ENCODE measurements at places on chromosomes 3 and 15.
A peak's percentile ranks its signal among the peaks of the same experiment; 100 is the strongest.

DNA sequence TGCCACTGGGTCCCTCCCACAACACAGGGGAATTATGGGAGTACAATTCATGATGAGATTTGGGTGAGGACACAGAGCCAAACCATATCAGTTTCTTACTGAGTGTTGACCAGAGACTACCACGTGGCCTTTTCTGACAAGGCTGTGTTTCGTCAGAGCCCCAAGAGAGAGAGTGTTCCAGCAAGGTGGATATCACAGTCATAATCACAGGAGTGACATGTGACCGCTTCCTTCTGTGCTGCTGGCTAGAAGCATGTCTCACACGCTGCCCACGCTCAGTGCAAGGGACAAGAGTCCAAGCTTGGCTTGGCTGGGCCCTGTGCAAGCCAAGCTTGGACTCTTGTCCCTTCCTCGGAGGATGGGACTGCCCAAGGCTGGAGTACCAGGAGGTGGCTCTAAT, 103.2 kb downstream of the GABRG3 start:
- DNase-seq = no peak

DNA sequence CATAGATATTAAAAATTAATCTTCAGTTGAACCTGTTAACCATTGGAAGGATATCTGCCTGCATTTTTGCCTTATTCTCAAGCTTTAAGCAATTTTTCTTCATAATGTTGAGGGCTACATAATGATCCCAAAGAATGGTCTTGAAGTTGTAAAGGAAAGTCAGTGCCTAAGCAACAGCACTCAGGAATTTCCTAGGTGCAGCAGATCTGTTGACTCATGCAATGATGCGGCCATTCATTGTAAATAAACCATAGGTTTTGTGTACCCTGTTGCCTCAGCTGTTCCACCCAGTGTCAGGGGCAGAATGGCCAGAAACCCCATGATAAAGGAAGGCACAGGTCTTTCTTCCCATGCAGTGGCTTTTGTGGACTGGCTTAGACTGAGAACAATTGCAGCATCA, 78.4 kb upstream of the TRIM42 start:
- no peak for DNase-seq

- no peak for DNase-seq
These were observed 37.7 kb upstream of the LCTL start for GRCh38 chr15:66603301-66604179.

- no peak for DNase-seq
These were observed 8.9 kb upstream of the ADAMTS17 start for GRCh38 chr15:100350434-100351226.

GRCh38 chr3:122974764-122975162, 52.8 kb downstream of the SEMA5B start:
- DNase-seq = no peak

DNA sequence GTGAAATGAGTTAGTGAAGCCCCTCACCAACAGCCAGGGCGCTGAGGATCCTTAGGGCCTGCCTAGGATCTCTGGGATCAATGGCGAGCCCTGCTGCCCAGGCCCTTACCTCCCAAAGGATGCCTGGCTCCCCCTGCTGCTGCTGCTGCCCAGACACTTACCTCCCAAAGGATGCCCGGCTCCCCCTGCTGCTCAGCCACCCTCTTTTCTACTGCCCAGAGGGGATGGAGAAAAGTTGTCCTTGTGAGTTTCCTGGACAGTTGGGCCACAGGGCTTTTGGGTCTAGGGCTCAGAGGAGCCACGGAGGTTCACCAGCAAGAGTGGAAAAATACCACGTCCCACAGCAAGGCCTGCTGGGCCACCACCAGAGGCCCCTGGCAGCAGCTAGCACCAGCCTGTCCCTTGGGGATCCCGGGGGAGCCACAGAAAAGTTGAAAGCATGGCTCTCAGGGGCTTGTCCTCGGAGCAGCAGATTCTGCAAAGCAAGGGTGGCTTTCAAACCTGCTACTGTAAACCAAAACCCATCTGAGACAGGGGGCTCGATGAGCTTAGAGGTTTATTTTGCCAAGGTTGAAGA, 59.4 kb downstream of the SLC6A6 start:
- peak; percentile 17 for DNase-seq

DNA sequence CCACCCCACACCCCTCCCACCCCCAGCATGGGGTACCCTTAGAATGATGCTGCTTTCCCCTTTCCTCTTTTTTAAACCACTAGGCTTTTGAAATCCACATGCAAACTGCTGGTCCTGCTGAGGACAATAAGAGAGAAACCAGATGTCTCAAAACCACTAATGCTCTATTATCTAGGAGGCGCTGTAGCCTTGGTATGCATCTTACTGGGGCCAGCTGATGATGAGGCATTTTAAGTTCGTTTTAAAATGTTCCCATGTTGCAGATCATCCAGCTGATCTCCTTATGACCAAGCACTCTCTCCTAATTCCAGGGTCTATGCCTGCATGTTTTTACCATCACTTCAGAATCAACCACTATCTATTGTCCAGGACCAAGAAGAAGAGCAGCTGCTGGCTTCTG, 1.3 kb downstream of the NME9 start:
- DNase-seq = no peak

DNA sequence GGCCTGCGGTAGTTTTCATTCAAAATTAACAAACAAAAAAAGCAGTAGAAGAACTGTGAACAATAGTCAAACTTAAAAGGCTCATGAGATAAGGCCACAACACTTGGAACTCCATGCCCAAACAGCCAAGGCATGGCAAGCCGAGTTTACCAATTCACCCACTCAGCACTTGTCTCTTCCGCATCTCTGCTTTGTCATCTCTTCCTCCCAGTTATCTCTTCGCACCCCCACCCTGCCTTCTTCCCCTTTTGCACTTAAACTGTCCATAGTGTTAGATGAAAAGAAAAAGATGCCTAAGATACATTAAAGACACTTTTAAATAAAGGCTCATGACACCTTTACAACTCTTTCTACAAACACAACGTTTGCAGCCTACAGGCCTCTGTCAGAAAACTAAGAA, 11.1 kb downstream of the TLE3 start:
- DNase-seq = no peak

- no peak for DNase-seq
These were observed 7.0 kb upstream of the OXTR start for GRCh38 chr3:8776406-8776805.

DNA sequence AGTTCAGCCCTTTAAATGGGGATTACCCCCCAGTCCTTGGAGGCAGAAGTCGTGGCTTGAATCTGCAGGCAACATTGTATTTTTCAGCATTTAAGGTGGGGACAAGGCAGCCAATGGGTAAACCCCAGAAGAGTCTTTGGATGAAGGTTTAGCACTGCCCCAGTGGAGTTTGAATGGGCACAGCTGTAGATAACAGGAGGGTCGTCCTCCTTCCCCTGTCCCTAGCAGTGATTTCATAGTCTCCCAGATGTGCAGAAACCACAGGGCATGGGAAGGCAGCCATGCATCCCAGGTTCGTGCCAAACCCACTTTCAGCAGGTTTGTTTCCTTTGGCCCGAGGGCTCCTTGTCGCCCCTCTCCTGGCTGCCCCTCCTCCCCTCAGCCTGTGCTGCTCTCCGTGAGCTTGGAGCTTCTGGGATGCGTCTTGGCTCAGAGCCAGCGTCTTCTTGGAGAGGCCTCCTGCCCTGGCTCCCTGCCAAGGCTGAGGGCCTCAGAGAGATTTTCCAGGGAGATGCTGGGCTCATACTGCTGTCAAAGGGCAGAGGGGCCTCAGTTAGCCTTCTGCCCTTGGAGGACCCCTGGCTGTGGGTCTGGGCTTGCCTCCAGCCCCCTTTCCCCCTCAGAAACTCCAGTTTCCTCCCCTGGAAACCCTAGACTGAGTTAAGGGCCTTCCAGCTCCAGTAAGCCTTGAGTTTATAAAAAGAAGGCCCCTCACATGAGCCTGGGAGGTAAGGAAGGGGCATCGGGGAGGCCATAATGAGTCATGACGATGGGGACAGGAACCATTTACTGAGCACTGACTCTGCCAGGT, 48.9 kb upstream of the POLG start:
- no peak for DNase-seq

DNA sequence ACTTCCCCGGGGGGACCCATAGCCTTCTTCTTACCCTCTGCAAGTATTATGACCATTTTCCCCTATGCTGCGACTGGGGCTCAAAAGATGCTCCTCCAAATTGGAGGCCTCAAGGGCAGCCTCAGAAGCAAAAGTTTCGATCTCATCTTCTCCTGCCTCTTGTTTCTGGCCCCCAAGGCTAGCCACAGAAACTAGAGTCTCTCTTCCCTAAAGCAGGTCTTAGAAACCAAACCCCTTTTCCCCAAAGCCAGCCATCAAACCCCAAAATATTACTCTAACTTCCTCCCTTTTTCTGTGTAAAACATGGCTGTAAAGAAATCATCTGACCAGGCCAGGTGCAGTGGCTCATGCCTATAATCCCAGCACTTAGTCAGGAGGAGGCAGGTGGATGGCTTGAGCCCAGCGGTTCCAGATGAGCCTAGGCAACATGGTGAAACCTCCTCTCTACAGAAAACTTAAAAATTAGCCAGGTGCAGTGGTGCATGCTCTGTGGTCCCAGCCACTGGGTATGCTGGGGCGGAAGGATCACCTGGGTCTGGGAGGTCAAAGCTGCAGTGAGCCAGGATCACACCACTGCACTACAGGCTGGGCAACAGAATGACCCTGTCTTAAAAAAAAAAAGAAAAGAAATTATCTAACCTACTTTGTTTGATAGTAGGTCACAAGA, 36.7 kb upstream of the MFGE8 start:
- no peak for DNase-seq

- DNase-seq = no peak
These were observed 998.6 kb downstream of the NAALADL2 start for GRCh38 chr3:175857666-175858270.

DNA sequence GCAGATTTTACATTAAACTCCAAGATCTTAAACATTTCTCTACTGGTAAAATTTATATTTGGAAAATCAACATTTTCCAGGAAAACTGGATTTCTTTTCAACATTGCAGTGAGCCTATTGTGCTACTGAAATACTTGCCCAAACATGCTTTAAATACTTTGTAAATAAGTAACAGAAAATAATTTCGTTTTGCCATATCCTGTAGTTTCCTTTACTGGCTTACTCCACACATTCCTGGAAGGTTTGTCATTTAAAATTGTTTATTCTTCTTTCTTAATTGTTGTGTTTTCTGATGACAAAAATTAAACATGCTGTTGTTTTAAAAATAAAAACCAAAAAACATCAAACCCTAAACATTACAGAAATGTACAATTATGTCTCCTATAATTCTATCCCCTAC, 22.0 kb downstream of the ACAD11 start:
- DNase-seq = no peak

DNA sequence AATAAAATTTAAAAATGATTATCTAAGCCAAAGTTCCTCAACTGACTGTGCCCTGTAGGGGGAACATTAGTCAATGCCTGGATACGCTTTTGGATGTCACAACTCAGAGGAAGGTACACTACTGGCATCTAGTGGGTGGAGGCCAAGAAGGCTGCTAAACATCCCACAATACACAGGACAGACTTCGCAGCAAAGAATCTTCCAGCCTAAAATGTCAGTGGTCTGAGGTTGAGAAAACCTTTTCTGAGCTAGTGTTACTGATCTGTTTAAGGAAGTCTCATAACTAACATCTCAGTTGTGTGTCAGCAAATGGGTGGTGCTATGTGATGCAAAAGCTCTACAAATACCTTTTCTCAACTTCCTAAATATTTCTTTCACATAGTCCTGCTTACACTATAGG, 20.9 kb upstream of the LDHAL6B start:
- no peak for DNase-seq

DNA sequence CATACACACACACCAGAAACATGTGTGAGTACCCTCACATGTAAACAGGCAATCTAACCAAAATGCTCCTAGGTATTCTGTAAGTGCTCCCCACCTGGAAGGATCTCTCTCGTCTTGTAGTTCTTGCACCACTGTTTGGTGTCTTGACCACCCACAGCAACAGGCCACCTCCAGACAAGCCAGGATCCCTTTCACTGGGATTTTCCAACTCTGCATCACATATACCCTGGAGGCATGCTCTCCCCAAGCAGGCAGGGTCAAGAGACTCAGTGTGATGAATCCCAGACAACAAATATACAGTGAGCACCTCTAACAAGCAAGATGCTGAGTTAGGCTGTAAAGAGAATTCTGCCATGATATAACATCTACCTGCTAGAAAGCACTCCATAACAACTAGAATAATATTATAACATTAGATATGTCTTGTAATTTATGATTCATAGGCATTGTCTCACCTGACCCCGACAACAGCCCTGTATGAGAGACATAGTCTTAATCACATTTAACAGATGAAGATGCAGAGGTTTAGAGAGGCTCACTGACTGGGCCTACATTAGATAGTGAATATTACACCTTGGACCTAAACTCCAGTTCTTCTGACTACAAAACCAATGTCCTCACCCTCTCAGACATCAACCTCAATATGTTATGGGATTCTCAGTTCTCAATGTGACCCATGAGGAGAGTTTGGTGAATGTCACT, 76.5 kb upstream of the BCL6 start:
- no peak for DNase-seq
